Fibroblast of lung (primary cell): ENCODE measurements at places on chromosomes 7 and 10. TPM values are rescaled to one million over a fixed set of nuclear protein-coding genes. Genes with fewer than 3 reads are reported as not detected.

Gene SAMD9L
- 15.7 and 23.9 TPM in 2 replicates for total RNA-seq

Gene ZNF239
- total RNA-seq, result 6.2 and 7.8 TPM in 2 replicates

Gene DDX21
- total RNA-seq, result 52.4 and 54.2 TPM in 2 replicates

DNA sequence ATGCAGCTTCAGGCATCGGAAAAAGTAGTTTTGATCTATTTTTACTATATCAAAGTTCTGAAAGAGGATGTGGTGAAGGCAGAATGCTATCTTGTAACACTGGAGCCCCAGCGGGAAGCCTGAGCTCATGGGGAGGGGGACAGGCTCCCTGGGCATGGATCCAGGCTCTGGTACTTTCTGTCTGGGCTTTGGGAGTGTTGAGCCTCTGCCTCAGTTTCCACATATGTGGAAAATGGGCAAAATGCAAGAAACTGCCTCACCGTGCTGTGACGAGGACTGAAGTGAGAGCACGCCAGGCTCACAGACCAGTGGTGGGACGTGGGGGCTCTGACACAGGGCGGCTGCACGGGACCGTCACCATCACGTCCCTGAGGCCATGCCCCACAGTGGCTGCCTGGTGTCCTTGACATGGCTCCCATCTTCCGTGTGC is 182.9 kb upstream of the SHH start:
- H3K27ac ChIP-seq, result no peak overlapping the region
- H3K4me3 ChIP-seq, result no peak overlapping the region
- H3K27me3 ChIP-seq, result no peaks in the 10 kb centered on the region
- no peaks in the 10 kb centered on the region for H3K36me3 ChIP-seq

GRCh38 chr10:51117053-51117660 is 42.9 kb downstream of the PRKG1 start:
- H3K27me3 ChIP-seq, result no peaks in the 10 kb centered on the region
- H3K4me3 ChIP-seq, result no peak overlapping the region
- H3K4me1 ChIP-seq, result peaks cover 10% of the 10 kb centered on the region
- H3K36me3 ChIP-seq, result no peaks in the 10 kb centered on the region
- peak overlapping the region; percentile 6 for H3K27ac ChIP-seq
- DNase-seq, result peak; percentile 37

- H3K4me3 ChIP-seq, result no peak overlapping the region
- H3K27me3 ChIP-seq, result no peaks in the 10 kb centered on the region
- no peaks in the 10 kb centered on the region for H3K4me1 ChIP-seq
- no peak for DNase-seq
- no peak overlapping the region for H3K27ac ChIP-seq
- H3K36me3 ChIP-seq, result no peaks in the 10 kb centered on the region
Observed at GRCh38 chr10:49040601-49041000, 74.7 kb downstream of the VSTM4 start.

DNA sequence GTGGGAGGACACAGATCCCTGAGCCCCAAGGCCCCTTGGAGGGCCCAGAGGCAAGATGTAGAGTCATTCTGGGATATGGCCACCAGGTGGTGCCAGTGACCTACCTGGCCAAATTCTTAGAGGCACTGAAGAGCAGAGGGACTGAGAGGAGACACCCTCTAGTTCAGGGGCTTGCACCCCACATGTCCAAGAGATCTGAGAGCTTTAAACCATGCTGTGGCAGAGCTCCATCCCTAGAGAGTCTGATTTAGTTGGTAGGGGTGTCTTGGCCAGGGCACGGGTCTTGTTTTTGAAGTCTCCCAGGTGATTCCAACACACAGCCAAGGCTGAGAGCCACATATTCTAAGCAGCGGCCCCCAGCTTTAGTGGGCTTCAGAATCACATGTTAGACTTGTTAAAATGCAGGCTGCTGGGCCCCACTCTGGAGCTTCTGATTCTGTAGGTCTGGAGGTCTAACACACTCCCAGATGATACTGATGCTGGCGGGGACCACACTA is 52.5 kb downstream of the PRF1 start:
- H3K27ac ChIP-seq, result no peak overlapping the region
- no peak overlapping the region for H3K4me3 ChIP-seq
- no peaks in the 10 kb centered on the region for H3K27me3 ChIP-seq
- peak; percentile 39 for DNase-seq
- peaks cover 11% of the 10 kb centered on the region for H3K4me1 ChIP-seq
